Activated CD8-positive, alpha-beta memory T cell treated with anti-CD3 and anti-CD28 coated beads for 1 hour (primary cell): ENCODE measurements at places on chromosomes 2 and 18.

- no peak for DNase-seq
These were observed 15.6 kb upstream of the PKDCC start for GRCh38 chr2:42032224-42032620.

DNA sequence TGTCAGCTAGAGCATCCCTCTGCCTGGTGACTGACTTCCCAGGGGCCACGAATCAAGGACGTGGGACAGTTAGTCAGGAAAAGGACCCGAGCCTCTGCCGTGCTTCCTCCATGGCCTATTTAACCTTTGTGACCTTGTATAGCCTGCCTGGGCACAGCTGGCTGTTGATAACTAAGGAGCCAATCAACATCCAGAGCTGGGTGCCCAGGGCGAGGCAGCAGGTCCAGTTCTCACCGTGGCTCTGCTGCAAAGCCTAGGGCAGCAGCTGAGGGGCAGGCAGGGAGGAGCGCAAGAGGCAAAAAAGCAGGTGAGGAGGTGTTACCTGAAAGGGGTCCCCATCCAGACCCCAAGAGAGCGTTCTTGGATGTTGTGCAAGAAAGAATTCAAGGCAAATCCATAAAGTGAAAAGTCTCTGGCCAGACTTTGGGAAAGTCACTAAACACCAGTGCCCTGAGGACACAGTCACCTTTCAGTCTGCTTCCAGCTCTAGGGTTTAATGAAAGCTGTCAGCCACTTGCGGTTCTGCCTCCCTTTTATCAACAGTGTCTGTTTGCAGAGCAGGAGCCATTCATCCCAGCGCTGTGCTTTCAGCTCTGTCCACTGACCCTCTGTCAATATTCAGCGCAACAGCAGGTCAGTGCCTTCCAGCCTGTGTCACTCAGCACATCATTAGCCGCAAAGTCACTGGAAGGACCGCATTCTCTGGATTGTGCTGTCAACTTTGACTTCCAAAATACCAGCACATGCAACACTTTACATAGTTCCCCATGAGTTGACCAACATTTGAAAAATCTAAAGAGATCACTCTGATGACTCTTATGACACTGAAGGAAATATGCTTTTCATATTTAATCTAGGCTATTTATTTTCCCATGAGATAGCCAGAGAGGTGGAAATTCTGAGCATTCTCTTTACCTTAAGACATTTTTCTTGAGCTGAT is 38.6 kb upstream of the ASAP2 start:
- no peak for DNase-seq

DNA sequence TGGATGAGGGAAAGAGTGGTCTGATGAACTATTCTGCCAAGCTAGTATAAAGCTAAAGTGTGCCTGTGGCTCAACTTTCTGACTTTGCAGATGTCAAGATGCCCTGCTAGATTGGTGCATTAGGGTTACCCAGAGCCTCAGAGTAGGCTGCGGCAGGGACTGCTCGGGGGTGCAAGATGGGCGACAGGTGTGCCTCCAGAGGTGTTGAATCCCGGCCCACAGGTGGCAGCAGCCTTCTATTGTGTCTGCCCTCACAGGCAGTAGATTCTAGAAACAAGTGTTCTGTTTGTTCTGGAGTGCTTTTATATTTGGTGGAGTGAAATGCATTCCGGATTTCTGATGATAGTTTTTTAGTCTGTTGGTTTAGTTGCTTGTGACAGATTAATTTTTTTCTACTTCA is 131.6 kb upstream of the IL1R2 start:
- no peak for DNase-seq

DNA sequence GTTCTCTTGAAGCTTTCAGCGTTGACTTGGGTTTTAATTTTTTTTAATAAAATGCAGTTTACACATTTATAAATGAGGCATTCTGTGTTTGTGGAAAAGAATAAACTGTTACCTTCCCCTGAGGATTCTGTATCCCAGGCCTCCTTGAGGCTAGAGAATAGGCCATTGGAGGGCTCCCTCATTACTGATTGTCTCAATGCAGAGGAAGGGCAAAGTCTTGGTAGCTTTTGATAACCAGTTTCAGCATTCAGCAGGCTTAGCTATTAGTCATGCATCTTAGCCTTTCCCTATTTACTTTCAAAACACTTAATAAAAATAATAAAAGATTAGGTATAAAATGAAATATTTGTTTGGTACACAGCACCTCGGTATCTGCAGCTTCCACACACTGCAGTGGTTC is 58.1 kb upstream of the OTX1 start:
- DNase-seq: no peak

DNA sequence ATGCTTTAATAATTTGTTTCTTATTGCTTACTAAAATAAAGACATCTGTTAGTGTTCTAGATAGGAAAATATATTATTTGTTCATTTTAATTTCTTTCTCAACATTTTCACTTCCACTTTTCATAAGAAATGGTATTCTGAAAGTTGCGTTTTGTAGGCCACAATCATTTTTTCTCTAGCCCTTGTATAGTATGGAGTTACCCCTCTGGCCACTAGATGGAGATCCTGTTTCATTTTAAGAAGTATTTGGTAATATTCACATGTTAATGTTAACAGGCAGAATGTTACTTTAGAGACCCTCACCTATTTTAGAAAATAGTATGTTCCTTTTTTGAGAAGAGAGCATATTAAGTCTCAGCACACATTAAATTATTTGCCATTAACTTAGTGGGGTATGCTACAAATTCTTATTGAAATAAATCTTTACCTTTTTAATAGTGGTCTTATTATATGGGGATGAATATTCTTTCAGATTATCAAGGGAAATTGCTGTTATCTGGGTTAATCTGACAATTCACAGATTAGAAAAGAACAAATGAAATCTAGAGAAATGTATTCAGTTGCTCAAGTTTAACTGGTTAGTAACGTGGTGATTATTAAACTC is 73.9 kb upstream of the TTC27 start:
- no peak for DNase-seq

GRCh38 chr18:77114415-77115191 is 18.0 kb downstream of the MBP start:
- DNase-seq: no peak
